ENCODE measurements at places on chromosomes 2 and 18.
A peak's percentile ranks its signal among the peaks of the same experiment; 100 is the strongest.

- no peak for DNase-seq
Measured at GRCh38 chr18:43222501-43222900, 54.8 kb downstream of the SYT4 start.

- no peak for DNase-seq
Measured at GRCh38 chr2:160264308-160264707, 64.2 kb upstream of the ITGB6 start.

DNA sequence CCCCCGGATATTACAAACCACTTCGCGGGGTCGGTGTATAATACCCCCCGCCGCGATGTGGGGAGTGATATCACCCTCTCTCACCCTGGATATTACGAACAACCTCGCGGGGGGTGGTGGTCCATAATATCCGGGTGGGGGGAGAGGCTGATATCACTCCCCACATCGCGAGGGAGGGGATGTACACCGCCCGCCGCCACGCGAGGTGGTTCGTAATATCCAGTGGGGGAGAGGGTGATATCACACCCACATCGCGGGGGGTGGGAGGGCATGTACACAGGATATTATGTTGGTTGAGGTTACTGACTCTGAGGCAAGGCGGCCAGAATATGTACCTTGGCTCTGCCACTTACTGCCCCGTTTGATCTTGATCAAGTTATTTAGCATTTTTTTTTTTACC is 14.8 kb upstream of the CWC22 start:
- DNase-seq = no peak

DNA sequence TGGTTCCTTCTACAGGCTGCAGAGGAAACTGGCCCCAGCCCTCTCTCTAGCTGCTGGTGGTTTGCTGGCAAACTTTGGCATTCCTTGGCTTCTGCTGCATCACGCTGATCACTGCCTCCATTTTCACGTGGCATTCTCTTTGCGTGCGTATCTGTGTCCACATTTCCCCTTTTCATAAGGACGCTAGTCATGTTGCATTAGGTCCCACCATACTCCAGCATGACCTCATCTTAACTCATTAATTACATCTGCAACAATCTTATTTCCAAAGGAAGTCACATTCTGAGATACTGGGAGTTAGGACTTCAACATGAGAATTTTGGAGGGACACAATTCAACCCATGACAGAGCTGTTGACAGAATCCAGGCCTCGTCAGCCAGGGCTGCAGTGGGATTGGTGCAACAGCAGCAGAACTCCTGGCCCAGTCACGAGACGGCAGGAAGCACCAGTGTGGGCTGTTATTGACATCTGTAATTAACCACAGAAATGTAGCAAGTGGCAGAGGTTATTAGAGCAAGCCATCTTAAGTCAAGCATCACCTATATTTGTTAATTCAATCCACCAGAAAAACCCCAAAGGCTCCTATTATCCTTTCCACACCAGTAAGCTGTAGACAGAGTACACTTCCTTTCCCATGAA is 132.4 kb downstream of the TMEM163 start:
- no peak for DNase-seq

- no peak for DNase-seq
Measured at GRCh38 chr2:222076973-222077690, 221.7 kb downstream of the PAX3 start.

DNA sequence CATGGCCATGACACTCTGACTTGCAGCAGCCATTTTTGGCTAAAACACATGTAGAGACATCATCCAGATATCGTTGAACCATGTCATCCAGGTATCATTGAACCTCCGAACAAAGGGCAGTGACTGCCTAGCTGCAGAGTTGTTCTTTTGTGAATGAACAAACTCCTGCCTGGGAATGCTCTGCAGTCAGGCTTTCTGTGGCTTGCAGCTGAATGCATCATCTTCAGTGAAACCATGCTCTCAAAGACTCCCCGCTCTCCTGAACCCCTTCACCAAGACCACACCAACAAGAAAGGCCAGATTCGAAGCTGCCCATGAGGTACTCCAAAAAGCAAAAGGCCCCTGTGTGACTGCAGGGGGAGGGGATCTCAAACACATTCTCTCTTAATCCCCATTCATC is 118.8 kb downstream of the ACTR3 start:
- DNase-seq = no peak

DNA sequence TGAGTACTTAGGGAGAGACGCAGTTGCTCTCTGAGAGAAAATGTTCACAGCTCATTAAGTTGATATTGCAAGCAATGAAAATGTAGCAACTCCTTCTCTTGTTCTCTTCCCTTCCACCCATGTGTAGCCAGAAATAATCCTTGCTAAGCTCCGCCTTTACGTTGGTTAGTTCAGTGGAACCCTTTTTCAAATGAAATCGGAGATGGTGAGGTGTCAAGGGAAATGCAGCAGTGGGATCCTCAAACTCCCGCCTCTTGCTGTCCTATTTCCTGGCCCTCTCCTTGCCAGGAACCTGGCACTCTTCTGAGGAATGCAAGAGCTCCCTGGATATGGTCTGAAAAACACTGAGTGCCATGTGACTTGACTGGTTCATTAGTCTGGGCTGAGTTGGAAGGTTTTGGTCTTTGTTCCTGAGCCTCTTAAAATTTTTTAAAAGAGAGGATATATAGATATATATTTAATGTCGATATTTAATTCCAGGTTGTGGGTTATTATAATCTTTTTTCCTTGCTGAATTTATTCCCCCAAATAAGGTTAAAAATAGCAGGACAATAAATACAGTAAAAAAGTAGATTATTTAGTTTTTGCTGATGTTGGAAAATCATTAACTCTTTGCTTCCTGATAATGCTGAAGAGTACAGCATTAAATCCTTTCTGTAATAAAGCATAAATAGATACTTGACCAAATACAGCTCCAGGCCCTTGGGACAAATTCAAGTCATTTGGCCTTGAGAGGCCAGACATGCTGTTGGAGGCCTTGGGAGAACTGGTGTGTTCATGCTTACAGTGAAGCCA is 116.2 kb downstream of the EML6 start:
- DNase-seq = no peak

DNA sequence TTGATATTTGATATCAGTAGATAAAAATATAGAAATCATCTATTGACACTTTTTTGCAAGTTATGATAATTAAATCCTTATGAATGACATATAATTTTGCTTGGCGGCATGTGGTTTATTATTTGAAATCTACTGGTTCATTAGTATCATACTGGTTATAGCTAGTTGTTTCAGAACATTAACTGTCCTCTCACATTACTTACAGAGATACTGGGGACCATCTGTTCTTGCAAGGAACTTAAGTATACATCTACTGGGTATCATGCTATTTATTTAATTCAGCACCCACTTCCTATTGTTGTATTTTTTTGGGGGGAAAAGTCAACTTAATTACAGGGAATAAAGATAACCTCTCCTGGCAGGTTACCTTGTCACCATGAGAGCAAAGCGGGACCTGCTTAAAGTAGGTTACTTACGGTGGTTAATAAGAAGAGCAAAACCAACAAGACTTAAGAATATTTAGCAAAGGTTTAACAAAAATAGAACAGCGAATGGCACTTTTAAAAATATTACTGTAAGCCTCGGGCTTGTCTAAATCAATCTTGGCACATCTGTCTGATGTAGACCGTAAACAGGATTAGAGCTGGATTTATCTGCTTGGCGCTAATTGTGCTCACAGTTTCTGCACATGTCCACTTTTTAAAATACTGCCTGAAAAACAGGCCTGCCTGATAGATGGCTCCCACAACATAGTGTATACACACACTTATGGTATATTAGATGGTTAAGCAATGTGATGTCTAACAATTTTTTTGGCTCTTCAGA is 41.8 kb downstream of the CERKL start:
- DNase-seq = no peak

GRCh38 chr2:152626911-152627339 is 90.3 kb downstream of the PRPF40A start:
- no peak for DNase-seq

- DNase-seq = no peak
Measured at GRCh38 chr2:159084384-159085370, 116.2 kb downstream of the TANC1 start.

- peak; percentile 70 for DNase-seq
Measured at GRCh38 chr2:147045113-147045512, 799.7 kb upstream of the ACVR2A start.

GRCh38 chr2:172107690-172108586 is 5.2 kb upstream of the DLX2 start:
- DNase-seq = peak; percentile 34

DNA sequence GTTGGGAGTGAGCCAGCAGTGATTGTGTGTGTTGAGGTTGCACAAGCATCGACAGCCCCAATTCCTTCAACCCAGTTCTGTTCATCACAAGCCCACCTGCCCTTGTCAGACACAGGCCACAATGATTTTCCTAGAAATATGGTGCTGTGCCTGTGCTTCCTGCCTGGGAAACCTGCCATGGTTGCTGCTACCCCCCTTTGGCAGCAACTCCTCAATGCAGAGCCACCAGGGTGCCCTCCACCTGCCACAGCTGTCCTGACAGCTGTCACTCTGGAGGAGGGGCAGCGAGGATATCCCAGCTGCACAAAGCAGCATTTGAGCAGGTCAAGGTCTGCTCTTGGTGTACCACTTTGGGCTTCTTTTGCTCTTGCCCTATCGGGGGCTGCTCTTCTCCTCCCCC is 27.1 kb downstream of the SMIM21 start:
- no peak for DNase-seq

- DNase-seq = no peak
Measured at GRCh38 chr2:234536178-234536965, 39.5 kb upstream of the ARL4C start.

DNA sequence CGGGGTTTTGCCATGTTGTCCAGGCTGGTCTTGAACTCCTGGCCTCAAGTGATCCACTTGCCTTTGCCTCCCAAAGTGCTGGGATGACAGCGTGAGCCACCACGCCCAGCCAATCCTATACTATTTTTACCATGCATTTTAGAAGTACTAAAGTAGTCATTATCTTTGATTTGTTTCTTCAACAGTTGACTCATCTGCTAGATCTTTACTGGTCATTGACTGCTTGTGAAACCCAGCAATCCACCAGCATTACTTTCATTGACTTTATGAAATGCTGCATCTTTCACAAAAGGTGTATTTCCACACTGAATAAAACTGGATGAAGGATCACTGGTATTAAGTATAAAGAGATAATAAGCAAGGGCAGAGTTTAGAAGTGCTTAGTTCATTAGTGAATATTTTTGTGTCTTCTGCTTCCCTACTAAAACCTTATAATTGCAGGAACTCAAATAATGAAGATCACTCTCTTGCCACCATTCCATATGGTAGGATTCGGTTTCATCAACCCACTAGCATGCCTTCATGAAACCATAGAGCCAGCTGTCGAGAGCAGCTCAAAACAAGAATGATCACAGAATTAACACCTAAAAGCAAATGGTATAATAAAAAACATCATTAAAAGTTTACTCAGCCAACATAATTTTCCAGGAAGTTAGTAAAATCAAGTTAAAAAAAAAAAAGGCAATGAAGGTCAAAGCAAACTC is 33.1 kb downstream of the IRS1 start:
- no peak for DNase-seq

- DNase-seq = no peak
Measured at GRCh38 chr2:9053534-9053931, 50.0 kb upstream of the MBOAT2 start.

DNA sequence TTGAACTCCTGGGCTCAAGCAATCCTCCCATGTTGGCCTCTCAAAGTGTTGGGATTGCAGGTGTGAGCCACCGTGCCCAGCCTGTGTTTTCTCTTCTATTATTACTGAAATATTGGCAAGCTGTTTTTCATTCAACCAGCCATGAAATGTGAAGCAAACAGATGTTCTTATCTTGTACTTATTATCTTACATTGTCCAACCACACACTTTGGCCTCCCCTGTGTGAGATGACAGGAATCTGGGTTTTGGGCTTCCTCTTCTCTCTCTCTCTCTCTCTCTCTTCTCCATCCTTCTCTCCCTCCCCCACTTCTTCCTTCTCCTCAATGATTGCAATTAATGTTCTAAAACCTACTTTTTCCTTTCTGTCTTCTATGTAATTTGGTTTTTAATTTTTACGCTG is 33.1 kb downstream of the RAMP1 start:
- no peak for DNase-seq

GRCh38 chr18:63306819-63307550 is 12.6 kb downstream of the BCL2 start:
- DNase-seq = no peak

- DNase-seq = no peak
Measured at GRCh38 chr2:188523919-188524318, 232.2 kb downstream of the GULP1 start.

DNA sequence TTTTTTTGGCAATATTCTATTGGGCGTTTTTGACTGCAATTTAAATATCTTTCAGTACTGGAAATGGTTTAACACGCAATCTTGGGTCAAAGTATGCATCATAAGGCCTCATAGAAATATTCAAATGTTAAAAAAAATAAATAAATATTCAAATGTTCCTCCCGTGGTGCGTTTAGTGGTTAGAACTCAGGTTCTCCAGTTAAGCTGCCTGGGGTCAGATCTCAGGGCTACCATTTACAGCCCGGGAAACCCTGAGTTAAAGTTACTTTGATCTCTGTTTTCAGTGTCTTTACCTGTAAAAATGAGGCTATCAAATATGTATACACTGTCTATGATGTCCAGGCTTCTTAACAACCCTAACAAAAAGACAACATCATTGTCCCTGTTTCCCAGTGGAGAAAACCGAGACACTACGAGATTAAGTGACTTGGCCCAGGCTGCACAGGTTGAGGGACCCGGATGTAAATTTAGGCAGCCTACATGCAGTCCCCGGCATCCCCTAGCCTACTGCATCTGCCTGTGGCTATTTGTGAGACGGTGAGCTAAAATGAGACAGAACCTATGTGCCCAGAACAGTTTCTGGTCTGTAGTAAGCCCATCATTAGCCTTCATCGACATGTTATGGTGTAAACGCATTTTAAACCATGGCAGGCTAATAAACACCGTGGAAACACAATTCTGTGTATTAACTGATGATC is 1.7 kb downstream of the FHL2 start:
- no peak for DNase-seq

GRCh38 chr2:21003572-21004180 is 40.2 kb downstream of the APOB start:
- no peak for DNase-seq

GRCh38 chr2:180905002-180905401 is 75.4 kb upstream of the UBE2E3 start:
- no peak for DNase-seq

GRCh38 chr2:36478332-36478738 is 119.6 kb downstream of the FEZ2 start:
- no peak for DNase-seq

DNA sequence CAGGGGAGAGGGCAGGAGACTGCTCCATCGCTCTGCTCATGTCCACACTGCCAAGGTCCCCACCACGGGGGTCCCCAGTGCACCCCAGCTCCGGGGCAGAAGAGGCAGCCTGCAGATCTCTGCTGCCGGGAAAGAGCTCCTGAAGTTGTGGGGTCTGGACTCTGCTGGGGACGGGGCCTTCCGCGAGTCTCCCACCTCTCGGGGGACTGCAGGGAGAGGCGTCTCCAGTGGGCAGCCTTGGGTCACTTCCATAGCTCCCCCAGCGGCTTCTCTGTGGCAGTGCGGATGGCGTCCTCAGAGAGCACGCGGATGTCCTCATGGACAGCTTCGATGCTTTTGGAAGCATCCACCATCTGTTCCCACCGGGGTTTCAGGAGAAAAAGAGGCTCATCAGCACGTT is 10.7 kb downstream of the DTYMK start:
- DNase-seq = no peak

- DNase-seq = no peak
Measured at GRCh38 chr2:121001641-121002040, 266.0 kb downstream of the GLI2 start.

- DNase-seq = no peak
Measured at GRCh38 chr18:9410515-9410914, 64.8 kb upstream of the RALBP1 start.

Data from activated T-cell treated with anti-CD3 and anti-CD28 coated beads, Interleukin-2, amount 50 U/mL, for 48 hours (primary cell).